Uterus (tissue), 4 donors: ENCODE measurements at places on chromosomes 12 and 14. TPM values are rescaled to one million over a fixed set of nuclear protein-coding genes. Genes with fewer than 3 reads are reported as not detected.

DNA sequence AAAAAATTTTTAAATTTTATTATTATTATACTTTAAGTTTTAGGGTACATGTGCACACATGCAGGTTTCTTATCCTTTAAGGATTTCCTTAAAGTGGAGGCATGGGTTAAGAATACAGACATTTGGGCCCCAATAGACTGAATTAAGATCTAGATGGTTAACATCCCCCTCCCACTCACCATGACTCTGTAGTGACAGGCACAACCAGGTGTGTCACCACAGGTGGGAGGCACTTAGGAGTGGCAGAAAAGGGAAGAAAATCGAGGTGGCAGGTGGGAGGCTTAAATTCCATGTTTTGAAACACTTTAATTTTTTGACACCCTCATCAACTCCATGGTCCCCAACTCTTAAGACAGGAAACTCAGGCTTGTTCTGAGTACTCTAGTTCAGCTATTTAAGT is 37.6 kb upstream of the GRIP1 start:
- no peak for DNase-seq

- DNase-seq = peak; percentile 28
Observed at GRCh38 chr12:130775953-130776856, 60.1 kb upstream of the RIMBP2 start.

Gene REC8
- 54.3 TPM for total RNA-seq

Gene LHX5
- total RNA-seq = not detected
